ENCODE measurements at places on chromosomes 12 and 14. TPM values are rescaled to one million over a fixed set of nuclear protein-coding genes. Genes with fewer than 3 reads are reported as not detected.

DNA sequence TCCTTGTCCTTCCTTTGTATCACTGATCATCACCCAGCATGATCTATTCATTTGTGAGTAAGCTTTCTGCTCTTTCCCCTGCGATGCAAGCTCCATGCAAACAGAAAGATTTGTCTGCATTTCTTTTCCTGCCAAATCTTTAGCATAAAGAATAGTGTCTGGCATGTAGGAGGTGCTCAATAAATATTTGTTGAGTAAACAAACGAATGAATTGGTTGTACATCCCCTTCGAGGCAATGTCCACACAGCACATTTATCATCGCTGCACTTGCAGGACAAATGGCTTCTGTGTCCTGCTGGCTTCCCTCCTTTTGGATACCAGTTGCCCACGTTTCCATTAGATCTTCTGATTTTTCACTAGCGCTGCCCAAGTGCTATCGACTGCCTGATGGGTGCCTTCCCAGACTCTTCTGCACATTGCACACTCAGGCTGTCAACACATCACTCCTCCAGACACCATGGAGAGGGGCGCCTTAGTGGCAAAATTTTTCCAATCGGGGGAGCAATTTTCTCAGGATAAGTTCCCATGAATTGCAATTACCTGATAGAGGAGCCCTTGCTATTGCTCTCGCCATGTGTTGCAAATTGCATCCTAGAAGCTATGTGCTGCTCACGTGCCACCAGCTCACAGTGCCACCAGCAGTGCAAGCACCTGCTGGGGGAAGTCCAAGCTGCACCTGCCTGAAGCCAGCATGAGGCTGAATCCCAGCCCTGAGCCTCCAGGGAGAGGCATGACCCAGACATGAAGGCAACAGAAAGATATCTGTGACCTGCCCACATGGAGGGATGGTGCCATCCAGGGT is 206.6 kb downstream of the KIF26A start:
- DNase-seq = no peak

The DICER1 gene
- total RNA-seq = 36.6 TPM

The PMCH gene
- total RNA-seq = not detected

The CISTR gene
- not detected for total RNA-seq

- DNase-seq = peak; percentile 17
These were observed 618 bp downstream of the SEC23A start for GRCh38 chr14:39102265-39102968.

DNA sequence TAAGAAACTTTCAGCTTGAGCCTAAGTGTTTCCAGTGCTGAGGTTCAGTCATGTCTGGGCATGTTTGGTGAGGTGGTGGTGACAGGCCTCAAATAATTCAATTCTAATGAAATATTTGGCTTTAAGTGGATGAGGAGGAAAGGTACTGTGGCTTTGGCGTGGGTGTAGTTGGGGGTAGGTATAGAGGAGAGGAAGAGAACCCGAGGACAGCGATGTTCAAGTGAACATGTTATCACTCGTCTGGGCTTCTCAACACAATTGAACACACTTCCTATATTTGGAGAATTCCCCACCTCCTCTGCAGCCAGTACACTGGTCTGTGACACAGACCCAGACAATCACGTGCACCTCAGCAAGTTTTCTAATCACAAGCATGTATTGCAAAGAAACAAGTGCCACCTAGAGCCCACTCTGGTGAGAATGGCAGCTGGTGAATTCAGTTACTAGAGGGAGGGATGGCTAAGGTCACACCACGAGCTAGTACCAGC is 53.0 kb downstream of the IFNG-AS1 start:
- DNase-seq = peak; percentile 14

Measured in SK-MEL-5 (cell line).